ENCODE measurements at places on chromosomes 3 and 15.

GRCh38 chr3:181872887-181873286, 161.2 kb downstream of the SOX2 start:
- no peak for DNase-seq

DNA sequence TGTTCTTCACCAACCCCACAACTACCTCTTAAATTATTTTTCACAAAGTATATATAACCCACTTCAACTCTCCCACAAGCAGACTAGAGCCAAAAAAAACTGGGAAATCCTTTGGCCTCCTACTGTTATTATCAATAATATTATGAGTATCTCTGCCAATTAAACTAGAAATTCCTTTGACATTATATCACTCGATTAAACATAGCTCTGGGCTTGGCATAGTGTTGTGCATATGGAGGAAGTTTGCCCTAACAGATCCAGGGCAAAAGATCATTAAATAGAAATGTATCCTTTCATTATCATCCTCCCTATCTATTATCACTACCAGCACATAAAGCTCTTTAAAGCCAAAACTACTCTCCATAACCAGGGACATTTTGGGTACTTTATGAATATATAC, 74.9 kb downstream of the OSBPL10 start:
- DNase-seq = no peak

GRCh38 chr3:43525941-43526607, 95.7 kb downstream of the ANO10 start:
- DNase-seq = peak; percentile 87

DNA sequence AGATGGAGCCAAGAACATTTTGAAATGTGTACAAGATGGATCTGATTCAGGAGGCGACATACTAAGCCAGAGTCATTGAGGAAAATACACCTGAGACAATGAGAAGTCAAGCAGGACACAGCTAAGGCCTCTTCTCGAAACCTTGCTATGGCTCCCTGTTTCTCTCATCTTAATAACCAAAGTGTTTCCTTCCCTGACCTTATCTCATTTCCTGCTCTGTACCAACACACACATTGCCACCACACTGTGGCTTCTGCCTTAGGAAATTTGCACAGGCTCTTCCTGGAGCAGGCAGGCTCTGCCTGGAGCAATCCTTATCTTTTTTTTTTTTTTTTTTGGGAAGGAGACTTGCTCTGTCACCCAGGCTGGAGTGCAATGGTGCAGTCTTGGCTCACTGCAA, 36.6 kb downstream of the OXSM start:
- DNase-seq = no peak

DNA sequence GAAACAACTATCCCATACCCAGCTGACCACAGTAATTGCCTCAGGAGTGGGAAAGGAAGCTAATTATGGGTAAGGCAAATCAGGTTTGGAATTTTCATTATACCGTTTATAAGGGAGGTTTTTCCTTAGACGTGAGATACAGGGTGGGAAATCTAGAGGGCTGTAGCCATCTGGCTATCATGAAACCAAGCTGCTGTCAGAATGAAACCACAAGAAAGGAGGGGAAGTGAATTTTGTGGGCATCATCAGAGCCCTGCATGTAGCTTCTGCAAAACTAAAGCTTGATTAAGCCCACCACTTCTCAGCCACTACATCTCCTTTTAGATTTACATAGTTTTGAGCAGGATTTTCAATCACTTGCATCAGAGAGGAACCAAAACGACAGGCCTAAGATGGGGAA, 893.5 kb downstream of the TUSC7 start:
- no peak for DNase-seq

GRCh38 chr3:158165141-158165655, 55.3 kb downstream of the RSRC1 start:
- DNase-seq = no peak

- no peak for DNase-seq
Observed at GRCh38 chr3:42515391-42515916, 13.0 kb downstream of the VIPR1 start.

DNA sequence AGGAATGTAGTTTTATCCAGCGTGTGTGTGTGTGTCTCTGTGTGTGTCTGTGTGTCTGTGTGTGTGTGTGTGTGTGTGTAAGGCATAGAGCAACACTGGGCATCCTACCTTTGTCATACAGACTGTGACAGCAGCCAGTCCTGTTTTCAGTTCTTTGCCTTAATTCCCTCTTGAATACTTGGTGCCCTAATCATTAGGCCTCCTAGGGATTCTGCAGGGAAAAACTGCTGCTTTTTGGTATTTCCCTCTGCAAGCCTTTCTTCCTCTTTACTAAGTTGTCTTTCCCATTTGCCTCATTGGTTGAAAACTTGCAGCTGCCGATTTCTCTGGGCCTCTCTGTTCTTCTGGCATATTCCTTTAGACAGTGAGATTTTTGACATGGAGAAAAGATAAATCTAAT, 9.2 kb downstream of the SLC25A36 start:
- DNase-seq = no peak

Data from iris pigment epithelial cell (primary cell).